HFF-Myc (cell line): ENCODE measurements at places on chromosomes 6 and 20.

- DNase-seq: no peak
These were observed 54.9 kb downstream of the MYH7B start for GRCh38 chr20:35010405-35011192.

DNA sequence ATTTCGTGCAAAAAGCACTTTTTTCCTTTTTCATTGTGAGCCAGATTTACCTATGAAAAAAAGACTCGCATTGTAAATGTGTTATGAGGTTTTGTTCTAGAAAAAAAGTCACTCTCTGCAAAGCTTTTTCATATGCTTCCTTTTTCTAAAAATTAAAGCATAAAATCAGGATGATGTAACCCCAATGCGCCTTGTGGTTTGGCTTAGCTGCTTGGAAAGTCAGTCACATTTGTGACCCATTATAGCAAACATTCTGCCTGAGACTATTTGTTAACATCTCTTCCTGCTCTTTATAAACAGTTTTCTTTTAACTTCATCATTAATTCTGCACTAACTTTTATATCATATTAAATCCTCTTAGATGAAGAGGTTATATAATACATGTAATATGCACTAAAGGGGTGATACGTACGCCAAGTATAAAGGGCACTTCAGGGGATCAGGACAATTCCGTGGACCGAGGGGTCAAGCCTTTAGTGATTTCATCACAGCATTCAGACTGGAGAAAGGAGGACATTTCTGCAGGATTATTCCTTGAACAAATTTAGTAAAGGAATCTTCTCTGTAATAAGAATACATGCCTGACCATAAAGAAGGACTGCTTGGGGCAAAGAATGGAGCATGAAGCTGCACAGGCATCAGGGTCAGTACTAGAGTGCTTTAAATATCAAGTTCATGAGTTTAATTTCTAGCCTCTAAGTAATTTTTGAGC, 48.1 kb upstream of the SMLR1 start:
- DNase-seq: peak; percentile 53

GRCh38 chr6:77879527-77879926, 226.7 kb downstream of the MEI4 start:
- DNase-seq: no peak

DNA sequence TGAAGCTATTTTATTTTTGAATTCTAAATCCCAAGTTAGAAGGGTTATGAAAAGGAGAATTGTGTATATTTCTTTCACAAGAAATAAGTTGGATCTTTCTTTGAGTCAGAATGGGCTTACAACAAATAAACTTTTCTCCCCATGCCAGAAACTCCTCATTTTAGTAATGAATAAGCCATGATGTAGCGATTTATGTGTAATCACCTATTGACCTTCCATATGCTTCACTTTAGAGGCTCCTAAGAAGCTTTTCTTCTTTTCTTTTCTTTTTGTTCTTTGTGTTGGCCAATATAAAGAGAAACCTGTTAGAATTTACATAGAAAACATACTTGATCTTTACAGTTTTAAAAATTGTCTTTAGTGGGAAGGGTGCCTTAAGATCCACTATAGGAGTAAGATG, 370.2 kb downstream of the UTRN start:
- no peak for DNase-seq

GRCh38 chr6:85390105-85390728, 59.7 kb upstream of the NT5E start:
- DNase-seq: no peak

DNA sequence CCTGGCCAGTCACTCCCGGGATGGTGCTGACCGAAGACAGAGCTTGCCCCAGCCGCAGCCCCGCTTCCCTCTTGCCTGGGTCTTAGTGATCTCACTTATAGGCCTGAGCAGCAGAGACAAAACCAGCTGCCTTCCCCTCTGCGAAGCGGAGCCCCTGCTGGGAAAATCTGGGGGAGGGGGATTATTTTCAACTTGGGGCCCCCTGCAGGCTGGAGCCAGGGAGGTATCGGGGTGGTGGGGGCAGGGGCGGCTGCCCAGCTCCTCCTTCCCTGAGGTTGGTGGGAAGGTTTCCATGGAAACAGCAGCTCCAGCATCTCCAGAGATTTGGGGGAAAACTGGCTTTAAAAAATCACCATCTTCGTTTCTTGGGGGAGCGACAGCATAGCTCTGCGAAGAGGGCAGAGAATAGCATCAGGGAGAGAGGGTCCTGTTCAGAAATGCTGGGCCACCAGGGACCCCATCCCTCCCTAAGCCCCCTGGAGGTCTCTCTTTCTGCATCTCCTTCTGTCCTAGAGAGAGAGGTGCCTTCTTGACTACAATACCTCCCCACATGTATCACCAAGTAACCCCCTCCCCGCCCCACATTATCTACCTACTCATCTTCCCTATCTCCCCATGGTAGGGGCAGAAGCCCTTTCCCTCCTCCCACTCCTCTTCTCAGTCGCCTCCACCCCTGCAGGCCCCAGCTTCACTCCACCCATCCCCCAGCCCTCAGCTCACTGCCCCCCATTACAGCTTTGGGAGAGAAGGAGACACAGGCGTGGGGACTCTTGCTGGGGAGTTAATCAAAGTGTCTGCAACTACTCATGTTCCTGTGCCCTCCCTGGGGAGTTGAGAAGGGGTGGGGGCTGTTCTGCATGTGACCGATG, 88.4 kb upstream of the CCDC167 start:
- no peak for DNase-seq

DNA sequence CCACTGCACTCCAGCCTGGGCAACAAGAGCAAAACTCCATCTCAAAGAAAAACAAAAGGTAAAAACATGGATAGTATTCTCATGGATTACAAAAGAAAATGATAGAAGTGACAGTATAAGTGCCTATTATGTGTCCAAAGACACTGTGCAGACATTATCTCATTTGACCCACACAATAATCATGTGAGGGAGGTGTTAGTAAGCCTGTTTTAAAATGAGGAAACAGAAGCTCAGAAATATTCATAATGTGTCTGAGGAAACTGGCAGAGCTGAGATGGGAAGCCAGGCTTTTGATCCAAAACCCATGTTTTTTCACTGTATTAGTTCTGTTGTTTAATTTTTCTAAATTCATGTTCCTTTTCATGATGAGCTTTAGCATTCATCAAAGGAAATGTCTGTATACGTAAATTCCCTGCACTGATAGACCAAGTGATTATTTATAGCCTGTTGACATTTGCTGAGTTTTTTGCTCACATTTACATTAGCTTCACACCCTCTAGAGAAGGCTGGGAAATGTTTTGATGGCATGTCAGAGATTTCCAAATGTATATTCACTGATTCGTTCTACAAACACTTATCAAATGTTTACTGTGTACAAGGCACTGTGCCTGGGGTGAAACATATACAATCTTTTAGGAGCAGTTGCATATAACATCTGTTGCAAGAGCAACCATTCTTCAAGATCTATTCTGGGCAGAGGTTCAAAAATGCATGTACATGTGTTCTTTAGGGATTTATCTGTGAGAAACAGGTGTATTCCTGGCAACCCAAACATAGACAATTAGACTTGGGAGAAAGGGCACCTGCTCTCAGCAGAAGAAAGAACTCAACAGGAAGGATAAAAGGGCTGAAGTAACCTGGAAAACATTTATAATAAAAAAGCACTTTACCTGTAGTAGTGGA, 331.5 kb downstream of the SAMD5 start:
- DNase-seq: no peak

DNA sequence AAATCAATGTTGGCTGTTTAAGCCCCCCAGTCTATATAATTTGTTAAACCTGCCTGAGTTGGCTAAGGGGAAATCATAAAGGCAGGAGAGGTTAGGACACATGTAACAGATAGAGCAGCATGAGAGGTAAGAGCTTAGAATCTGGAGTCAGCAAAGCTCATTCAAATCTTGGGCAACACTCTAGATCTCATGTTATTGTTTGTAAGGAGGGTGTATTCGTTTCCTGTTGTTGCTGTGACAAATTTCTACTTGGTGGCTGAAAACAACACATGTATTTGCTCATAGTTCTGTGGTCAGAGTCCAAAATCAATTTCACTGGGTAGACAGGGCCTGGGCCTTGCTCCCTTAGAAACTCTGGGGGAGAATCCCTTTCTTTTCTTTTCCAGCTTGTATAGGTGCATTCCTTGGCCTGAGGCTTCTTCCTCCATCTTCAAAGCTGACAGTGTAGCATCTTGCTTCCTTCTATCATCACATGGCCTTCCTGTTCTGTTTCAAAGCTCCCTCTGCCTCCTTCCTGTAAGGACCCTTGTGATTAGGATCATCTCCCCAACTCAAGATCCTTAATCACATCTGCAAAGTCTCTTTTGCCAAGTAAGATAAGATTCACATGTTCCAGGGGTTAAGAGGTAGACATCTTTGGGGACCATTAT, 4.4 kb downstream of the LY86 start:
- DNase-seq: no peak

- DNase-seq: no peak
These were observed 70.2 kb downstream of the BLOC1S5 start for GRCh38 chr6:7993952-7994351.

- no peak for DNase-seq
These were observed 1.5 kb downstream of the HLA-DQA1 start for GRCh38 chr6:32638532-32639219.

DNA sequence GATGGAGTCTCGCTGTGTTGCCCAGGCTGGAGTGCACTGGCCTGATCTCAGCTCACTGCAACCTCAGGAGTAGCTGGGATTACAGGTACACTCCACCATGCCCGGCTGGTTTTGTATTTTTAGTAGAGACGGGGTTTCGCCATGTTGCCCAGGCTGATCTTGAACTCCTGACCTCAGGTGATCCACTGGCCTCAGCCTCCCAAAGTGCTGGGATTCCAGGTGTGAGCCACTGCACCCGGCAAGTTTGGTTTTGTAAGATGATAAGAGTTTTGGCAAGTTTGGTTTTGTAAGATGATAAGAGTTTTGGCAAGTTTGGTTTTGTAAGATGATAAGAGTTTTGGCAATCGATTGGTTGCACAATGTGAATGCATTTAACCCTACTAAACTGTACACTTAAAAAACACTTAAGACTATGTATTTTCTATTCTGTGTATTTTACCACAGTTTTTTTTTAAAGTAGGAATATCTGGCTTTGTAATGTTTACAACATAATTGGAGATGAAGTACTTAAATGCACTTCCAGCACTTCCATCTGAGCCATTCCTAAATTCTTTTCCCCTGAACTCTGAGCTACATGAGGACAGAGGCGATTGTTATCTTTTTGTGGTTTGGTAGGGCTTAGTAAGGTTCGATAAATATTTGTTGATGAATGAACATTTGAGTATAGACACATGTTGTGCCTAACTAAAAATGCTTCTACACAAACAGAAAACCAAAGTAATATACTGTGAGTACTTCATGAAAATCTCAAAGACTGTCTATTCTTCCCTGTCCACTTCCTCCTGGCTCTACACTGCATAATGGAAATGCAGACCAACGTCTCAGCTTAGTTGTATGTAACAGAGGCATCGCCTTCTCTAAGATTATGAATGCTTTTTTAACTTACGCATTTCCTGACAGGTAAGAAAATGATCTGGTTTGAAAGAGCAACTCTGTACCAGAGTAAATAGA, 18.8 kb downstream of the SAMHD1 start:
- DNase-seq: no peak

- no peak for DNase-seq
These were observed 256.5 kb downstream of the FARS2 start for GRCh38 chr6:5517796-5518195.

- DNase-seq: no peak
These were observed 78.0 kb upstream of the MRPS10 start for GRCh38 chr6:42295677-42296076.

- DNase-seq: no peak
These were observed 13.7 kb upstream of the SNPH start for GRCh38 chr20:1252416-1252815.

DNA sequence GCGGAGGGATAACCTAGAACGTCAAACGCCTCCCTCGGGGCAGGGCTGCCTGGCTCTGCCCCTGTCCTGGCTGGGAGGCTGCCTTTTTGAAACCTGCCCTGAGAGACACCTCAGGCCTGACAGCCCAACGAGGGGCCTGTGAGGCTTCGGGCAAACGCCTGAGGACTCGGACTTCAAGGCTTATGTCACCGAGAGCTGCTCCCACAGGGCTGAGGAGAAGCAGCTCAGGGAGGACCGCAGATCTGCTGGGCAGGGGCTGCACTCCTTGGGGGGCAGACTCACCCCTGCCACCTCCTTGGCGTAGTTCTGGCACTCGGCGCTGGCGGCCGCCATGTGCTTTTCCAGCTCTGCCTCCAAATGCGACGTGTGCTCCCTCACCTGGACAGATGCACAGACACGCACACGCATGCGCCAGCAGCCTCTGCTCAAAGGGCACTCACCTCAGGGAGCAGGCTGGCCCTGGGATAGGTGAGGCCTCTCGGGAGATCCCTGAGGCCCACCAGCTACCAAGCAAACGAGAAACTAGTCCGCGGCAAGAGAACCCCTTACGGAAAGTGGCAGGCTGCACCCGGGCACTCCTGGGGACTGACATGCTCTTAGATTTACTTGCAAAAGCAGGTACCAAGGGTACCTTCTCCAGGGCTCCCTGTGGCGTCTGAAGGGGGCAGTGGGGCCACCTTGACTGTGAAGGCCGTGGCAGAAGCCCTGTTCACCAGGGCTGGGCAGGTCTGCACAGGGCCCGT, 49.6 kb downstream of the DSTN start:
- DNase-seq: no peak

DNA sequence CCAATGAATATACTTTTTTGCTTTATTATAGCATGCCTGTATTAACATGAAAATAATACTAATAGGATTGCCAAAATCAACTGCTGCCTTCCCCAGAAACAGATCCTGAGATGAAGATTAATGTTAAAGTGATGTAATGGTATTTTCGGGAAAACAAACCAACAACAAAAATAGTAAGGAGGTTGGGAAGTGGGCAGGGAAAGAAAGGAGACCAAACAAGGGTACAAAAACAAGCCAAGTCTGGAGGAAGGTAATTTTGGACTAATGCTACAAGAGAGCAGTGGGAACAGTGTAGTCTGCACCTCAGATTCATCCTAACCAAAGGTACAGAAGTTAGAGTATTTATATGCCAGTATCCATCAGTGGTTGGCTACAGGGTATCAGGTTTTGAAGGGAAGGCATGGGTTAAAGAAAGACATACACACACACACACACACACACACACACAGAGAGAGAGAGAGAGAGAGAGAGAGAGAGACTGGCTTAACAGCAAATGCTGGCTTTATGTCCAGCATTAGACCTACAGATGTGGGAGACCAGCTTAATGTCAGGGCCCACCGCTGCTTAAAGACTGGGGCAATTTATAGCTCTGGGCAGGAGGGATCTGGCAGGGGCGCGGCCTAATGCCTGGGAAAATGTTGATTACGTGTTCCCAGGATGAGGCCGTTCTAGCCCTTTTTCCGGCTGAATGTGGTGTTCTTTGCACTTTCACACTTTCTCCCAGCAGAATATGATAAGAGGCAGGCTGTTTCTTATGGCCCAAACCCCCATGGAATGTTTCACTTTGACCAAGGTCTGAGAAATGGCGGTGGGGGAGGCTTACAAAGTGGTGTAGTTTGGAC, 3.8 kb upstream of the SLC17A1 start:
- DNase-seq: no peak
